Subcutaneous adipose tissue (tissue), 4 donors: ENCODE measurements at places on chromosomes 5 and 9. TPM values are rescaled to one million over a fixed set of nuclear protein-coding genes. Genes with fewer than 3 reads are reported as not detected.

Gene STRBP
- total RNA-seq, result 11.3 TPM

Gene CEL
- not detected for total RNA-seq

Gene DIPK1B
- 1.9 TPM for total RNA-seq

Gene GABRB2
- total RNA-seq, result 22.4 TPM

Gene SPAAR
- total RNA-seq, result 9.7 TPM

Gene DMRT2
- total RNA-seq, result 7.3 TPM

Gene IFNB1
- total RNA-seq, result not detected
